ENCODE measurements at places on chromosomes 1 and 21.
A peak's percentile ranks its signal among the peaks of the same experiment; 100 is the strongest.

- DNase-seq: no peak
These were observed 65.2 kb upstream of the GJA8 start for GRCh38 chr1:147837129-147837963.

DNA sequence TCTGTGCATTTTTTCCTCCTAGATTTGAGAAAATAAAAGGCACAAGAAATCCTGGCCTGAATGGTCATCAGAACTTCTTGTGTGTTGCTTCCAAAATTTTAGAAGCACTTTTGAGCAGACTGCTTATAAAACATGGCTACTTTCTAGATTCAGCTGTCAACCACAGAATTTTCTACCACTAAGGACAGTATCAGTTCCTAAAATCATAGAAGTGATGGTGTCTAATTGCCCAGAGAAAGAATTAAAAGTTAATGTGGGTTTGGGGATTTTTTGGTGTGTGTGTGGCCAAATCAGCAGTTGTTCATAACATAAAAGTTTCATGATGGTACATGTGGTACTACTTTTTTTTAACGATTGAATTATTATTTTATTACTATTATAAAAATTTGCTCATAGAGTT lies 171.4 kb upstream of the SNX7 start:
- DNase-seq: no peak

DNA sequence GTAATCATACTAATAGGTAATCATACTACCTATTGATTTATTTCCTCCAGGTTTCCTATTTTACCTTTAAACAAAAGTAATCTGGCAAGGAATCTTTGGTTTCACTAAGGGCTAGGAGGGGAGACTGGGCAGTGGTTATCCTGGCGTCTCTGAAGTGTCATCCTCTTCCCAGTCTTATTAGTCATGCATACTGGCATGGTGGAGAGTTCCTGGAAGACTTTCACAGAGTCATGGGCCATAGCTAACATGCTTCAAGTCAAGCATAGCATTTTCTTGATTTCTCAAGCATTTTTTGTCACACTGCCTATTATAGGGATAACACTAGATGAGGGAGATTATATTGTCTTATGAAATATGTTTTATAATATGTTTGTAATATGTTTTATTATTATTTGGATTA lies 64.0 kb upstream of the ASB17 start:
- DNase-seq: no peak

- DNase-seq: no peak
These were observed 486.1 kb upstream of the ADGRL2 start for GRCh38 chr1:81314513-81315233.

GRCh38 chr21:45154511-45155508 lies 80.4 kb downstream of the ADARB1 start:
- DNase-seq: no peak

DNA sequence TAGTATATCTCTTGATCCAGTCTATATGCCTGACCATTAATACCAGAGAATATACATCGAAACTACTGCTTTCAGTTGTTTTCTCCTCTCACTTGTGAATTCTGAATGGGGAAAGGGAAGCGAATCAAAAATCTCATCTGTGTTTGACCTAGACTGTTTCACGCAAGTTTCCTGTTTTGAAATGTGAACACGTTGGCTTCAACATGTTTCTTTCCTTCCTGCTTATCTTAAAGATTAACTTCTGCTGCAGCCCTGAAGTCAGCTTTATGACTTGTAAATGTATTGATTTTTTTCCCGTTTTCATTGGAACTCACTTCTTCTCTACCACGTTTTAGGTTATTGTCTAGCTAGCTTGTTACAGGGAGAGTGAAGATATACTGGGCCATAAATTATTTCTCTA lies 49.9 kb downstream of the SNX27 start:
- DNase-seq: no peak

GRCh38 chr1:46008585-46008984 lies 123.8 kb downstream of the PIK3R3 start:
- DNase-seq: peak; percentile 37

DNA sequence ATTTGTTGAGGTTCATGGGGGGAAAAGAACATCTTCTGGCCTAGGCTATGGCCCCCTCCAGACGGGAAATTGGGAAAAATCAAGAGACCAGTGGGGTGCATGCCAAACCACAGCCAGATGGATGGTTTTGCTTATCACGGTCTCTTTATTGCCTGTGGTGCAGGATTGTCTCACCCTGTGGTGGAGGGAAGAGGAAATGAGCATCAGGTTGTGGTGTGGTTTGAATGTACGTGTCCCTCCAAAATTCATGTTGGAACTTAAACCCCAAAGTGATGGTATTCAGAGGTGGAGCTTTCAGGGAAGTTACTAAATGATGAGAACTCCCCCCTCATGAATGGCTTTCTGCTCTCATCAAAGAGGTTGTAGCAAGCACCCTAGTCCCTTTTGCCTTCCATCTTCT lies 525.7 kb downstream of the NPHP4 start:
- no peak for DNase-seq

DNA sequence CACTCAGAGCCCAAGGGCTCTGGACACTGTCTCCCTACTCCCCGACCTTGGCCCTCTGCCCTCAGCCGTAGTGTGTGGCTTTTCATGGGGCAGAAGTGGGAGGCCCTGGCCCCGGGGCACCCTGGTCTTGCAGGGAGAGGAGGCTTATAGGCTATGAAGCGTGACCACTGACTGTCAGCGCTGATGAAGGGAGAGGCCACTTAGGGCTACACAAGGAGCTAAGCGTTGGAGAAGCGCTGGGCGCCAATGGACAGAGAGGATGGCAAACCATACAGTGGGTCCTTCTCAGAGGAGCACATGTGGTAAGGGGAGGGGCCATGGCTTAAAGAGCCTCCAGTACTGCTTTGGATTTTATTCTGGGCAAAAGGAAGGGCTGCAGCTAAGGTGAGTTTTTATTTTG lies 7.9 kb downstream of the CRABP2 start:
- DNase-seq: no peak

GRCh38 chr21:17789069-17789468 lies 30.1 kb downstream of the C21orf91 start:
- no peak for DNase-seq

GRCh38 chr1:244165701-244166100 lies 114.6 kb downstream of the ZBTB18 start:
- DNase-seq: no peak

- no peak for DNase-seq
These were observed 15.7 kb upstream of the UMODL1 start for GRCh38 chr21:42055425-42055824.

DNA sequence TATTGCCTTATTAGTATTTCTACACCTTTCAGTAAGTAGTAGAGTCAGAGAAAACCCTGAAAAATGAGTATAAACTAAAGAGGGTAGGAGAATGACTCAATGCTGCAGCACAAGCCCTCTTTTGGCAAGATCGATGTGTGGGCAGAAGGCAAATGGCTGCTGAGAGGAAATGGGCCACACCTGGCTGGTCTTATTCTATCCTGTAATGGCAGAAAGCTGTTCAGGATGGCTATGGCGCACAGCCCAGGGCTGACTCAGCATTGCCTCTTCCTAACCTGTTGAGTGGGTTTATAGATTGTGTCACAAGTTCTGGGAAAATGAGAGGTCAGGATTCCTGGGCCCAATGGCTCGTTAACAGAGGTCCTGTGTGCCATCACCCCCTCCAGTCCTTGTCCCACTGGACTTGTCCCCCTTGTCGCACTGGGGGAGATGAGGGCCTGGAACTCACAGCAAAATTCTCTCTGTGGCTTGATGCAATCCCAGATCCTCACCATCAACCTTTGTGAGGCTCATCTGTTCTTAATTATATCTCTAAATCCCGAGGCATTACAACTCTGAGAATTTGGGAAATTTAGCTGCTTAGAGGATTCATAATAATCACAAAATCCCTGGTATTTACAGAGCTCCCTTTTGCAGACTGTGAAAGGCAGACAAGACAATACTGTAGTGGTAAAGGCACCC lies 13.2 kb downstream of the HMGB4 start:
- DNase-seq: peak; percentile 3

DNA sequence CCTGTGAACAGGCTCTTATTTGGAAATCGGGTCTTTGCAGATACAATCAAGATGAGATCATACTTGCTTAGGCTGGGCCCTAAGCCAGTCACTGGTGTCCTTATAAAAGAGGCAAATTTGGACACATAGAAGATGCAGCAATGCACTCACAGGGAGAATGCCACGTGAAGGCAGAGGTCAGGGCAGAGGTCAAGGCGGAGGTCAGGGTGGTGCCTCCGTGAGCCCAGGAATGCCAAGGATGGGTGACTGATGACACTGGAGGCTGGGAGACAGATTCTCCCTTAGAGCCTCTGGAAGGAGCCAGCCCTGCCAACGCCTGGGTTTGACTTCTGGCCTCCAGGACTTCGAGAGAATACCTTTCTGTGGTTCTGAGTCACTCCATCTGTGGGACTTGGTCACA lies 22.8 kb upstream of the C1orf174 start:
- DNase-seq: no peak

DNA sequence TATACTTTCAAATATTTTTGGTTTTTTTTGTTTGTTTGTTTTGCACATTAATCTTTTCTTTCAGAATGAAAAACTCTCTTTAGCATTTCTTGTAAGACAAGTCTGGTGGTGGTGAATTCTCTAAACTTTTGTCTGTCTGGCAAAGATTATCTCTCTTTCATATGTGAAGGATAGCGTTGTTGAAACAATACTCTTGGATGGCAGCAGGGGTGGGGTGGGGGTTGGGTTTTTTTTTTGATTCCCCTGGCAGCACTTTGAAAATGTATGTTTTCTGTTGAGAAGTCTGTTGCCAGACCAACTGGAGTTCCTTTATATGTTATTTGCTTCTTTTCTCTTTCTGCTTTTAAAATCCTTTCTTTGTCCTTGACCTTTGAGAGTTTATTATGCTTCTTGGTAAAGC lies 160.2 kb downstream of the VAV3 start:
- no peak for DNase-seq

DNA sequence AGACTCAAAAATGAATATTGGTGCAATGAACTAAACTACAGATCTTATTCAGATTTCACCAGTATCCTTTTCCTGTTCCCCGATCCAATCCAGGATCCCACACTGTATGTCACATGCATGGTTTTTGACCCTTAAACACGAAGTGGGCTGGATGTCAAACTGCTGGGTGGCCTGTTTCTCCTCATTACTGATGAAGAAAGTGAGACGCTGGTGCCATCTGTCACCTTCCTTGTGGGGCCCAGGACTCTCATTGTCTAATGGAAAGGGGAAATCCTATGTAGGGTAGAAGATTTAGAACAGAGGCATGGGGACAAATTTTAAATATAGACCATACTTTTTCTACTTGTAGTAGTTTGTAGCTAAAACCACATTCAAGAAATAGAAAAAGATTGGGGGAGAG lies 56.2 kb downstream of the DISC1 start:
- no peak for DNase-seq

GRCh38 chr1:209202830-209203532 lies 380.5 kb upstream of the CAMK1G start:
- peak; percentile 49 for DNase-seq

GRCh38 chr1:110726755-110727154 lies 52.0 kb upstream of the KCNA3 start:
- DNase-seq: no peak

GRCh38 chr1:210236386-210236839 lies 3.8 kb downstream of the SERTAD4 start:
- no peak for DNase-seq

DNA sequence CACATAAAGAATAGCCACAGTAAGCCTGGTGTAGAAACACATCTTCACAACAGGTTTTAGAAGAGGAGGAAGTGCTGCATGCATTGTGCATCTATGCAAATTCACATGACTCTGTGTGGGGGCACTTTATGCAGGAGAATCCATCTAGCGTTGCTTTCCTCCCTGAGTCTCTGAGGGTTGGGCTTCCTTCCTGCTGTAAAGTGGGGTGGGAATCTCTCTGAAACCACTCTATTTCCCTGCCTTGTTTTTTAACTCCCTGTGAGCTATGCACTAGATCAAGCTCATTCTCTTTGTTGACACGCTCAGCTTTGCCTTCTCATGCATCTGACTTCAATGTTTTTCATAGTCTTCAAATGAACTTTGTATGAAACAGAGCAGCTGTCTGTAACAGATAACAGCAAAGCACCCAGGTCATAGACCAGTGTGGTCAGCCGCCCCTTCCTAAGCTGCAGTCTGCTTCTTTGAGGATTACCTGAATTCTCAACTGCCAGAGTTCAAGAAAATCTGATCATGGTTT lies 102.7 kb upstream of the DPH5 start:
- no peak for DNase-seq

DNA sequence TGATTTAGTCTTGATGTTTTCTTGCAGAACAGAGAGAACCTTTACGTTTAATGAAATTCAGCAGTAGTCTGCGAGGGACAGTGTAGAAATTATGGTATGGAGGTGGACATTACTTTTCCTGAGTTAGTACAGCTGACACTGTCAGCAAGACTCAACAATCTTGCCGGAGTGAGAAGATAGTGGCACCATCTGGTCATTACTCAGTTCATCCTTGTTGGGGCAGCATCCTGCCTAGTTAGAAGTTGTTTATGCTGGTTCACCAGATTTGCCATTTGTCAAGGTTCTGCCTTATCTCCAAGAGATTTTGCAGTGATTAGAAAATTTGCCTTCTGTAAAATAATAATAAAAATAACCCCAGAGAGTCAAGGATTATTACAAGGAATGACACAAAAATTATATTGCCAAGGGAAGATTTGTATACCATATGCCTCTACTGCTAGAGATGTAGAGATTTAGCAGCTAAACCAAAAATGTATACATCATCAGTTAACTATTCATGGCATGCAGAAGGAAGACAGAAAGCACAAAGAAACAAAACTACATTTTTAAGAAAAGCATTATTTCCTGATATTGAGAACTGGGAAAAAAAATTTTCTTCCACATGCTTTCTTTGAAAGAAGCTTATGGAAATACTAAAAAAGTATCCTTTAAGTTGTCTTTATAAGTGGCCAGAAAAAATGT lies 1967.4 kb downstream of the NCAM2 start:
- no peak for DNase-seq

- no peak for DNase-seq
These were observed 125.7 kb downstream of the IGSF21 start for GRCh38 chr1:18233176-18233864.

GRCh38 chr1:1024771-1025699 lies 5.1 kb downstream of the AGRN start:
- DNase-seq: peak; percentile 88

GRCh38 chr1:20462397-20462796 lies 23.6 kb downstream of the CAMK2N1 start:
- DNase-seq: no peak

- no peak for DNase-seq
These were observed 135.9 kb downstream of the FGGY start for GRCh38 chr1:59432531-59433439.

- peak; percentile 14 for DNase-seq
These were observed 182.6 kb downstream of the VAV3 start for GRCh38 chr1:107782217-107782845.

GRCh38 chr21:28337315-28337714 lies 655.4 kb downstream of the LTN1 start:
- peak; percentile 20 for DNase-seq
